ENCODE measurements at places on chromosomes 1 and 21. TPM values are rescaled to one million over a fixed set of nuclear protein-coding genes. Genes with fewer than 3 reads are reported as not detected.
A peak's percentile ranks its signal among the peaks of the same experiment; 100 is the strongest.

FNDC7 gene
- total RNA-seq: not detected

DNA sequence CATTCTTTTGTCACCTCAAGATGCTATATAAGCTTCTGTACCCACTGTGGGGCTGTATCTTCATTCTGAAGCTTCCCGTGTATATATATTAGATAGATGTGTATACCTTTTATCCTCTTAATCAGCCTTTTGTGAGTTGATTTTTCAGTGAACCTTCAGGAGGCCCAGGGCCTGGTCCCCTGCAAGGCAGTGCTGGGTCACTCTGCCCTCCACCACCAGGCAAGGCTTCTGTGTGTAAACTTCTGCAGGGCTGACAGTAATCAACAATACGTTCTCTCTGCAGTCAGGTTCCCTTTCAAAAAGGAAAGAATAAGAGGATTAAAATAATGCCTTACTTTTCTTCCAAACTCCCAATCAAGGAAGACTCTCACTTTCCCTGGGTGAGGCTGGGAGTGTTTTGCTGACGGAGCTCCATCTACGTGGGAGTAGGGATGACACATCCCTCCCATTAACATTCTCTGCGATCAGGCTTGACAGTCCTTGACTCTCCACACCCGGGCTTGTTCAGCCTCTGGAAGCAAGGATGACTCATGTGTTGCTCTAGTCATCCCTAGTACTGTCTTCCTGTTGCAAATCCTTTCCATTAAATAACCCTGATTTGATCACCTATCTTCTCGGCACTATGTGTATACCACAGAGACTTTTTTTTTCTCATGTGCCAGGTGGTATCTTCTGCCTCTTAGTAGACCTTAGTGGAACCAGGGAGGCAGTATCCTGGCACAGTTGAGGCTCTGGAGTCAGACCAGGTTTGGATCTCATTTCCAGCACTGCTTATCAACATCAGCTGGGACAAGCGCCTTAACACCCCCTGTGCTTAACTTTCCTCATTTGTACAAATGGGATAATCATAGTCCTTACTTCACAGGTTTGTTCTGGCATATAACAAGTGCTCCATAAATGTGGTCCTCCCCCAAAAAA lies 70.3 kb upstream of the KCNK1 start:
- no peak overlapping the region for H3K27ac ChIP-seq
- H3K36me3 ChIP-seq: no peaks in the 10 kb centered on the region
- H3K27me3 ChIP-seq: no peaks in the 10 kb centered on the region
- no peak overlapping the region for H3K4me3 ChIP-seq

DNA sequence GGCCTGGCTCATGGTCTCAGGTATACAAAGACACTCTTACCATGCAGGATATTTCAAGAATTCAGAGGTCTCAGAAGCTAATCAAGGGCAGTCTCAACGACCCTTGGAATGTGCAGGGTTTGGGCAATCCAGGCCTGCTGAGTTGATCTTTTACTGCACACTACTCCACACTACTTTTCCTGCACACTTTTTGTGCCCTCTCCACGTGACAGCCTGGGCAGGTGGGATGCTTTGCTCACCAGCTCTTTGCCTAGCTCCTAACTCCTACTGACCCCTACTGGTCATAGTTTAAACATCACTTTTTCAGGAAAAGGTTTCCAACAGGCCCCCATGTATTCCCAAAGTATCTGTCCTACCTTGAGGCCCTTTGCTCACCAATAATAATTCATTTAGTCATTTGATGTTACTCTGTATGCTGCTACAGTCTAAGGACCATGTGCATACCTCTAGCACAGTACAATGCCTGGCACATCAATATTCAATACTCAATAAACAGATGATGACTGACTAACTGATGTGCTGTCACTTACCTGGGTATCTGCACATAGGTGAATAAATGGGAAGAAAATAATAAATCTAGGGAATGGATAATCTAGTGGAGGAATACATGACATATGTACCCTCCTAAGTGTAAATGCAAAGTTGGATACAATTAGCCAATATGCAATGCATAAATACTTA lies 9.6 kb downstream of the DUSP23 start:
- no peak for DNase-seq
- no peak overlapping the region for H3K27ac ChIP-seq
- H3K36me3 ChIP-seq: no peaks in the 10 kb centered on the region
- no peaks in the 10 kb centered on the region for H3K4me1 ChIP-seq
- no peak overlapping the region for H3K4me3 ChIP-seq
- peaks cover 12% of the 10 kb centered on the region for H3K27me3 ChIP-seq

- no peaks in the 10 kb centered on the region for H3K36me3 ChIP-seq
- H3K27me3 ChIP-seq: no peaks in the 10 kb centered on the region
- no peak overlapping the region for H3K27ac ChIP-seq
- DNase-seq: no peak
- no peaks in the 10 kb centered on the region for H3K4me1 ChIP-seq
Observed at GRCh38 chr1:236736761-236737160, 50.5 kb downstream of the ACTN2 start.

DNA sequence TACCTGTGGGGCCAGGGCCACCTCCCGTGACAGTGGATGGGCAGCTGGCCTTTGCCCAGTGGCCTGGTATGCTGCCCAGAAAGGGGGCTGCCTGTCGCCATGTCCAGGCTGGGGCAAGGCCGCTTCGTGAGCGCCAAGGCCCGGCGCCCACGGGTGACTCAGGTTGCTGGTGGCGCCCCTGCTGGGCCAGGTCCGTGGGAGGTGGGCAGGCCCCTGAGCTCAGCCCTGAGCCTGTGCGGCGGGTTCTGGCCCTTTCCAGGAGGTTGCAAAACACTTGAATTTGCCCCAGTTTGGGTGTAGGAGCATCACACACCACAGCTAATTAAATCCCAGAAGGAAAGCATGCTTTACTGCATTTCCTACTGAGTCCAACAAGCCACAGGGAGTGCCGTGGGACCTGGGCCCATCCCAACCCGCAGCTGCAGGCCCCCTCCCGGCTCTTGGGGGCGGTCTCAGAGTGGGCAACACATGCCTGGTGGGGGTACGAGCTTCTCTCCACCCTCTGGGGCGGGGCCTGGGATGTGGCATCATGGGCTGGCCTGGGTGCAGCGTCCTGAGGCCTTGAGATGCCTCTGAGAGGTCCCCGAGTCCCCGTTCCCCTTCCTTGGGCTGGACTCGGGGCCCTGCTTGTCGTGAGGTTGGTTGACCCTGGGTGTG lies 159.8 kb downstream of the PEX14 start:
- DNase-seq: no peak
- no peaks in the 10 kb centered on the region for H3K27me3 ChIP-seq
- peaks cover 42% of the 10 kb centered on the region for H3K36me3 ChIP-seq
- H3K4me1 ChIP-seq: peaks cover 41% of the 10 kb centered on the region
- no peak overlapping the region for H3K4me3 ChIP-seq

DNA sequence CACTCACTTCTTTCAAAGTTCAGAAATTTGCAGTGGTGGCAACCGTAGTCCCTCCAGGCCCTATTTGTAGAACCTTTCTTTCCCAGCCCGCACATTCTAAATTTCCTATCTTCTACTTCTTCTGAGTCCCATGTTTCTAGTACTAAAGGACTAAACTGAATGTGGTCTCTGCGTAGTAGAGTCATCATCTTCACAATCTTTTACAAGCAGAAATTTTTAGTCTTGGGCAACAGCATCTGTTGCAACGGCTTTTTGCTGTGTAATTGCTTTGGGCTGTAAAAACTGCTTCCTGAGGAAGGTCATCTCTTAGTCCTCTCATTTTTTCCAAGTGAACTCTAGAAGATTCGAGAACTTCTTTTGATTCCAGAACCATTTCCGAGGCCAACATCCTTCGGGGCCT lies 23.9 kb downstream of the VAV3 start:
- peak overlapping the region; percentile 37 for H3K27ac ChIP-seq
- H3K4me3 ChIP-seq: no peak overlapping the region
- no peak for DNase-seq
- H3K36me3 ChIP-seq: no peaks in the 10 kb centered on the region
- no peaks in the 10 kb centered on the region for H3K27me3 ChIP-seq

DNA sequence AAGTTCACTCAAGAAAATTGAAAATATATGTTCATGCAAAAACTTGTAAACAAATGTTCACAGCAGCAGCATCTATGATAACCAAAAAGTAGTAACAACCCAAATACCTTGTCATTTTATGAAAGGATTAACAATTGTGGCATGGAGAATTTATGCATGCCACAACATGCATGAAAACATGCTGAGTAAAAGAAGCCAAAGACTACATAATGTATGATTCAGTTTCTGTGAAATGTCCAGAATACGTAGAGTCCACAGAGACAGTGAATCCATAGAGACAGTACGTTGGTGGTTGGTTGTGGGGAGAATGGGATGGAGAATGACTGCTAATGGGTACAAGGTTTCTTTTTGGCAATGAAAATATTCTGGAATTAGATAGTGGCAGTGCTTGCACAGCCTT lies 148.7 kb downstream of the MAST2 start:
- no peak overlapping the region for H3K27ac ChIP-seq
- peaks cover 15% of the 10 kb centered on the region for H3K4me1 ChIP-seq
- H3K36me3 ChIP-seq: no peaks in the 10 kb centered on the region

DNA sequence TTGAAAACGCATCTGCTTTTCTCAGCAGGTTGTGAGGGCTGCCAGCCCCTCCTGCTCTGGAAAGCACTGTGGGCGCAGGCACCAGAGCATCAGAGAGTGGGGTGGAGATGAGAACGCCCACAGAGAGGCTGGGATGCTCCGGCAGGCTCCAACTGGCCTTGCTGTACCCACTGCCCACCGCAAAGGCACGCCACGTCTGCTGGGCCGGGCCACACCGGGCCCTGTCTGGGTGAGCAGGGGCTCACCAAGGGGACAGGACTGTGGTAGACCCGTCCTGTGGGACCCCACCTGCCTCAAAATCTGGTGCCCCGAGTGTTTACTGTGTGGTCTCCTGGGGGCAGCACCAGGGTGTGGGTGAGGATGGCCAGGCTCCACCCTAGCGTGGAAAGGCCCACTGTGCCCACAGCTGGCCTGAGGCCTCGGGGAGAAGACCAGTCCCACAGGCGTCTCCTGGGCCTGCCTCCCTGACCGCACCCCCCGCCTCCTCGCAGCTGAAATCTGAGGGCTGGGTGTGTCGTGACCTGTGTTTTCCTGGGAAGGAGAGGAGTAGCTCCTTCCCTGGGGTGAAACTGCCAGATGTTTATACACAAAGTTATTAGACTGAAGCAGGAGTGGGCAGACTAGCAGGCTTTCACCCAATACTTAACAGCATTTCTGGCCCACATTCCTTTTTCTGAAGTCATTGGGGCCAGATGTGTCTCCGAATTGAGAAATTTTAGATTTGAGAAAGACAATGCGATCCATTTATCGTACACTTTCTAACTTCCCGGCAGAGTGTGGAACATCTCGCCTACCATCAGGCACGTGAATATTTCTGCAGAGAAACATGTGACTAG lies 53.8 kb downstream of the STUM start:
- no peak overlapping the region for H3K27ac ChIP-seq
- H3K36me3 ChIP-seq: no peaks in the 10 kb centered on the region
- H3K4me3 ChIP-seq: no peak overlapping the region
- H3K27me3 ChIP-seq: no peaks in the 10 kb centered on the region
- H3K4me1 ChIP-seq: peaks cover 3% of the 10 kb centered on the region

- no peak overlapping the region for H3K27ac ChIP-seq
- H3K4me3 ChIP-seq: no peak overlapping the region
- no peak for DNase-seq
- H3K36me3 ChIP-seq: no peaks in the 10 kb centered on the region
- peaks cover 8% of the 10 kb centered on the region for H3K27me3 ChIP-seq
Observed at GRCh38 chr1:236746785-236747184, 48.3 kb upstream of the MTR start.

- DNase-seq: no peak
- H3K36me3 ChIP-seq: no peaks in the 10 kb centered on the region
- H3K4me1 ChIP-seq: no peaks in the 10 kb centered on the region
- H3K27me3 ChIP-seq: peaks cover 57% of the 10 kb centered on the region
Observed at GRCh38 chr1:3377604-3378279, 76.7 kb upstream of the ARHGEF16 start.

DNA sequence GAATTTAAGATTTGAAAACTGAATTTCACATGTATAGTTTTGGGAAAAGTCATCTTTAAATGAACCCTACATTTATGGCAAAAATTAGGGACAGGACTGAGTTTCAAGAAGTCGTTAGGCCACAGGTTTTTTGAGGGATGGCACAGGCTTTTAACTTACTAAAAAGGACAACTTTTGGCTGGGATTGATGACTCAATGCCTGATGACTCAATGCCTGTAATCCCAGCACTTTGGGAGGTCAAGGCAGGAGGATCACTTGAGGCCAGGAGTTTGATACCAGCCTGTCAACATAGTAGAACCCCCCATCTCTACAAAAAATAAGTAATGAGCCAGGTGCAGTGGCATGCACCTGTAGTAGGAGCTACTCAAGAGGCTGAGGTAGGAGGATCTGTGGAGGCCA lies 15.9 kb downstream of the UCK2 start:
- no peak for DNase-seq
- no peak overlapping the region for H3K4me3 ChIP-seq
- no peaks in the 10 kb centered on the region for H3K36me3 ChIP-seq

All from left lung (tissue), 14 donors.